ENCODE measurements at places on chromosomes 16 and 17. TPM values are rescaled to one million over a fixed set of nuclear protein-coding genes. Genes with fewer than 3 reads are reported as not detected.

DNA sequence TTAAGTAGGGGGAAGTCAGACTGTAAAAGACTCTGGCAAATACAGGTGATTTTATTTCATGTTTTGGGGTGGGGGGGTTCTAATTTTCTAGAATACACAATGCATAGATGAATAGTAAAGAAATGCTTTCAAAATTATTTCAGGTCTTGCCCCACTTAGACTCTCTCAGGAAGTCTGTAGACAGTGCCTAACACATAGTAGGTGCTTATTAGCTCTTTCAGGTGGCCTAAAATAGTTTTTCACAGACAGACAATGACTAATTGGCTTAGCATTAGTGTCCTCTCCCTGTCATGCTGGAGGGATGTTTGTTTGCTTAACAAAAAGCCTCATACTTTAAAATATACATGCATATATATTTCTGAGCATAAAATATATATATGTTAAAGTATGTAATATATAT is 366.0 kb downstream of the SOX9 start:
- DNase-seq = no peak

DNA sequence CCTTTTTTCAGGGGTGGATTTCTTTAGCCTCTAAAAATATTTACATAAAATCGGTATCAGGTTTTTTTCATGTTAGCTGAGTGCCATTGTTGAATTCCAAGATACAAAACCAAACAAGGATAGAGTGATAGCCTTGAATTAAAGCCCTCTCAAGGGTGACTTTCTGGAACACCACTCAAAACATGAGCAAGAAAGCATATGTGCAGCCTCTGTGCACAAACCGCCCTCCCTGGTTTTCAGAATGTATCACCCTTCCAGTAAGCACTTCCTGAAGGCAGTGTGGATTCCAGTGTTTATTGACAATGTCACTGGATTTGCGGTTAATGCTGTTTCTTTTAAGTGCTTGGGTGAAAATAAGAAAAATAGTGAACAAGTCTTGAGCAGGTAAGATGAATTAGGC is 597.7 kb downstream of the TMEM114 start:
- DNase-seq = no peak

The ENO3 gene
- 31.5 TPM for total RNA-seq

GRCh38 chr17:9181640-9182039 is 160.3 kb downstream of the NTN1 start:
- DNase-seq = no peak

The TMEM92 gene
- 1.0 TPM for total RNA-seq

DNA sequence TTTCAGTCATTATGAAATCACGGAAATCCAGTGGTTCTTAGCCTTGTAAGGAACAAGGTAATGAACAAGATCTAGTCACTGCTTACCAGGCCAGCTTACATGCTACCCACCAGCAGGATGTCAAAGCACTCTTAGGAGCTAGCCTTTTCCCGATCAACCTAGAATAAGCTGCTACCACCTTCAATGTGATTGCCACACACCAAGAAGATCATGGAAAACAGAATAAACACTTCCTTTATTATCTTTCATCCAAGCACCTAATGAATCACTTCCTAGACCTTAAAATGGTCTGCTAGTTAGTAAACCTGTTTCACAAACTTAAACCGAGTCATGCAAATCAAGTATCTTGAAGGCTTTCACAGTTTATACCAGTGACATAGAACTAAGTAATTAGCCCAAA is 5.0 kb downstream of the BBS2 start:
- no peak for DNase-seq

The CSH1 gene
- 0.42 TPM for total RNA-seq

- DNase-seq = no peak
Measured at GRCh38 chr17:4715063-4715744, 4.8 kb downstream of the ARRB2 start.

The CLEC18A gene
- total RNA-seq = 1.7 TPM

- no peak for DNase-seq
Measured at GRCh38 chr16:177394-177822, 928 bp downstream of the HBA1 start.

- DNase-seq = peak; percentile 94
Measured at GRCh38 chr17:63827002-63827800, at the start of the genes FTSJ3 and PSMC5. FTSJ3 (minus strand) TSS chr17:63827663; CDS start chr17:63826902, 761 bp downstream. PSMC5 (plus strand) TSS chr17:63827431; CDS start chr17:63827491, 60 bp downstream.

- no peak for DNase-seq
Measured at GRCh38 chr16:25151996-25152395, 40.5 kb downstream of the LCMT1 start.

The MYO15A gene
- total RNA-seq = 1.2 TPM

DNA sequence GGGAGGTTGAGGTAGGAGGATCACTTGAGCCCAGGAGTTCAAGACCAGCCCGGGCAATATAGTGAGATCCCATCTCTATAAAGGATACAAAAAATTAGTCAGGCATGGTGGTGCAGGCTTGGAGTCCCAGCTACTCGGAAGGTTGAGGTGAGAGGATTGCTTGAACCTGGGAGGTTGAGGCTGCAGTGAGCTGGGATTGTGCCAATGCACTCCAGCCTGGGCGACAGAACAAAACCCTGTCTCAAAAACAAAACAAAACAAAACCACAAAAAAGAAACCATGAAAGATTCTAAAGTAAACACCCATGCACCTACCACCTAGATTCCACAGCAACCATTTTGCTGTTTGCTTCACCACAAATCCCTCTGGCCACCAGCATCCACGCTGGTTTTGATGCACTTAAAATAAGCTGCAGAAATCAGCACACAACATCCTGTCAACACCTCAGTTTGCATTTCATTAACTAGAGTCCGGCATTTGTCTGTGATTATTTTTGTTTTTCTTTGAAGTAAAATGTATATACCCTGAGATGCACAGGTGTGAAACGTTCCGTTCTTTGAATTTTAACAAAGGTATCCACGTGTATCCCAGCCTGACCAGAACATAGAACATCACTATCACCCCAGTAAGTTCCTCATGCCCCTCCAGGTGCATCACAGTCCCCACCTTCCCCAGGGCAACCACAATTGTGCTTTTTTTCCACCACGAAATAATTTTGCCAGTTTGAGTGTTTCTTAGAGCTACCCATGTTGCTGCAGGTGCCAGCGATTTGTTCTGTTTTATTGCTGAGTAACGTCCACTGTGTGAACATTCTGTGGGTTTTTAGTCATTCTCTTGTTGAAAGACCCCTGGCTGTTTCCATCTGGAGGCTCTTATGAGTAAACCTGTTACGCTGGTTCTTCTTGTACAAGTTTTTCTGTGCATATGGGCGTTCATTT is 191.5 kb downstream of the SEC14L1 start:
- no peak for DNase-seq

DNA sequence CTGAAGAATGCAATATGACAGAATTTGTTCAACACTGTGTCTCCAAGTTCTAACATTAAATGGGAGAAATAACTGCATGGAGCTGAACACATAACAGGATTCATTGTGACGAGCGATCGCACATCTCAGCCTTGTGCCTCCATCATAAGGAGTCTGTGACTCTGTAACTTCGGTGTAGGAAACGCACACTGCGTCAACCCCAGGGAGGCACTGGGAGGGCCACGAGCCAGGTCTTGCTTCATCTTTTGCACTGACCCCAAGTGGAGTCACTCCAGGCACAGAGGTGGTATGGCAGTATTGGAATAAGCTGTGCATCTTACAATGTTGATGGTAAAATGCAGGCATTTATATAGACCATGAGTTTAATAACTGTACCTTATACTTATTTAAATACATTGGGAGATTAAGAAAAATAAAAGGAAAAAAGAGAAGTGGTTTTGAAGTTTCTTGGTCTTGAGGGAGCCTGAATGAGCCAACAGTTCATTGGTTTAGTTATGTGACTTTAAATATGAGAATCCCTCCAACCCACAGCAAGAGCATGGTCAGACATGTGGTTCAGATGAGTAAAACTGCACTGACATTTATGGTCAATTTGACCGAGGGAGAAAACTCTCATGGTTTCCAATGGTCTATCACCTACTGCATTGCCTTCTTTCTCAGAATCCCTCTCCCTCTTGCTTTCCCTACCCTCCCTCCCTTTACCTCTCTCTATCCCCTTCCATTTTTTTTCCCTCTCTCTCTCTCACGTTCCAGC is 5.7 kb upstream of the PMP22 start:
- DNase-seq = no peak

DNA sequence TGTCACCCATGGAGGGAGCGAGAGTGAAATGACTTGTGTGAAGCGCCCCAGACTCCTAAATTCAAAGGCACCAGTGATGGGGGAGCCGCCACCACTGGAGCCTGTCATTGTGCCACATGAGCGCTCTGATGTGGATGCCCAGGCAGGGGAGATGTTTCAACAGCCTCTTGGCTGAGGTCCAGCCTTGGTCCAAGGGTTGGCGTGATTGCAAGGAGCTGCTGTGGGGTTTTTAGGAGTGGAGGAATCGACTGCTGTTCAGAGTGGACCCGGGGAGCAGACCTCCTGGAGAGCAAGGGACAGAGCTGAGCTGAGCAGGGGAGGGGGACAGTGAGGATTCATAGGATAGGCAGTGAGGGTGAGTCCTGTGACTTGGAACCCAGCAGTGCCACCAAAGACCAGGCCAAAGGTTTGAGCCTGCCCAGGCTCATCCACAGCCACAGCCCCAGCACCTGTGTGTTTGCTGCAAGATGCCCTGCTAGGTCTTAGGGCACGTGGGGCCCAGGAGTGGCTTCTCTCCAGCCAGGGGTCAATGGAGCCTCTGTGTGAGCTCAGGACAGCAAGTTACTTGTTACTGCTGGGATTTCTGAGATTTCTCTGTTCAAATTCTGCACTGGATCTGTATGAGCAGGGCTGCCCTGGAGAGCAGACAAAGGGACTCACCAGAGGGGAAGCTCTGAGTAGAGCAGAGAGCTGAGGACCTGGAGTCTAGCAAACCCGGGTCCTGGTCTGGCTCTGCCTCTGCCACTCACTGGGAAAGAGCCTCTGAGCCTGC is 20.3 kb downstream of the RHBDL3 start:
- DNase-seq = no peak

DNA sequence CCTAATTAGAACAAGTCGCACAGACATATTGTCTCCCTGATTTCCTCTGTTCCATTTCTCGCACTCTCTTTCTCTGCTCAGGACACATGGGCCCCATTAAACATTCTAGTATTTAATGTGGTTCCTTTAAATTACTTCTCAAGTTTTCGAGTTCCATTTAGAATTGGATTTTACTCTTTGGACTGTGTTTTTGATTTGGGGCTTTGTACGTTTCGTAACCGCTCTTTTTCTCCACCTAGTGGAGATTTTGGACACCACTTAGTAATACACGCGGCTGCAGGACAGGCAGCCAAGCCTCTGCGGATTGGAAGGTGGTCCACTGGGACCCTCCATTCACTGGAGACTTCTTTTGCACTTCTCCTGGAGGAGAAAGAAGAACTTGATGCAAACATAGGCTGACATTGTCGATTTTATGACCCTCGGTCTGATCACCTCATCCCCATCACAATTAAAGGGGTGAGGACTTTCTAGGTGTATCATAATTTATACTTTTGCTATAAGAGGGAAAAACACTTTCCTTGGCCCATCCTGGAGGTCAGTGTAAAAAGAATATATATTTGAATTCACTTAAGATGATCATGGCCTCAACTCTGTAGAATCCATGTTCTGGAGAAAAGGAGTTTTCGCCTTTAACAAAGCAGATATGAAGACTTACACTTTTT is 85.7 kb downstream of the NOG start:
- peak; percentile 32 for DNase-seq

- DNase-seq = no peak
Measured at GRCh38 chr17:61908292-61909037, 19.3 kb downstream of the INTS2 start.

The ELMO3 gene
- total RNA-seq = 2.7 TPM

- no peak for DNase-seq
Measured at GRCh38 chr17:8465356-8465755, 29.7 kb downstream of the NDEL1 start.

- DNase-seq = no peak
Measured at GRCh38 chr16:71854369-71854948, 8.7 kb downstream of the ATXN1L start.

DNA sequence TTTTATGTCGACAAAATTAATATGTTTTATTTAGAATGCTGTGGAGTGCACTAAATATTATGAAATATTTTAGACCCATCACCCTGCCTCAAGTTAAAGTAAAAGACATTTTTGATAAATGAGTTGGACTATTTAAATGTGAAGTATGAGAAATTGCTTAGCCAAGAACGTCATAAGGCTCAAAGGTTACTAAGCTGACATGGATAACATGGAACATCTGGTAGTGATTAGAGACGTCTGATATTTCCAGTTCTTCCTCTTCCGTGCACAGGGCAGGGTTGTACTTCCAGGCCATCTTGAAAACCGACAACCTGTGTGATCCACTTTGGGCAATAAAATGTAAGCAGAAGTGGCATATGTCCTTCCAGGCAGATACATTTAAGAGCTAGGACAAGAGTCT is 7.2 kb upstream of the CCL8 start:
- no peak for DNase-seq

The ZSWIM7 gene
- total RNA-seq = 18.9 TPM
